ENCODE measurements at places on chromosomes 4 and X. TPM values are rescaled to one million over a fixed set of nuclear protein-coding genes. Genes with fewer than 3 reads are reported as not detected.

Gene NEIL3
- 6.2 TPM for total RNA-seq

Gene ABCD1
- total RNA-seq = 3.8 TPM

Gene CDKL5
- total RNA-seq = 18.3 TPM

Gene CXCL5
- not detected for total RNA-seq

Gene DCAF8L2
- not detected for total RNA-seq

Gene MAP7D2
- 9.9 TPM for total RNA-seq

GRCh38 chr4:155738548-155738947 lies 20.3 kb upstream of the GUCY1B1 start:
- DNase-seq = no peak

DNA sequence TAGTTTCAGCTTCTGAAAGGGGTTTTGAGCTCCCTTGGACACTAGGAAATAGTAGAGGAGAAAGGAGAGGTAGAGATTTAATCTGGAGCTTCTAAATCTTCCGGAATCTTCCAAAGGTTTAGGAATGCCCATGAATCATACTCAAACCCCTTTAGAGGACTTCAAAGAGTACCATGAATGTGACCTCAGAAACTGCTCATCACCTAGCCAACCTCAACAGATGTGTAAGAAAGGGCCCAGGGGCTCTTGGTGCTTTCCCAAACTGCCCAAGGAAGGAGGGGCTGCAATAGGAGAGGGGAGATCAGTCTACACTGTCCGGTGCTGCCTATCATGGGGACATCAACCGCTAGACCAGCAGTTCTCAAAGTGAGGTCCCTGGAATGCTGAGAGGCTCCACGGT lies 109.1 kb downstream of the RBM47 start:
- no peak for DNase-seq
